HT1080 (cell line): ENCODE measurements at places on chromosomes 6 and 20. TPM values are rescaled to one million over a fixed set of nuclear protein-coding genes. Genes with fewer than 3 reads are reported as not detected.

EDN1 gene
- 2.0 and 2.3 TPM in 2 replicates for total RNA-seq

- DNase-seq, result no peak
Measured at GRCh38 chr6:27755768-27756167, 156.4 kb downstream of the OR2B2 start.

- no peak for DNase-seq
Measured at GRCh38 chr6:10531503-10531902, 10.4 kb downstream of the GCNT2 start.

- DNase-seq, result no peak
Measured at GRCh38 chr6:167399599-167399998, 74.7 kb downstream of the TTLL2 start.

DNA sequence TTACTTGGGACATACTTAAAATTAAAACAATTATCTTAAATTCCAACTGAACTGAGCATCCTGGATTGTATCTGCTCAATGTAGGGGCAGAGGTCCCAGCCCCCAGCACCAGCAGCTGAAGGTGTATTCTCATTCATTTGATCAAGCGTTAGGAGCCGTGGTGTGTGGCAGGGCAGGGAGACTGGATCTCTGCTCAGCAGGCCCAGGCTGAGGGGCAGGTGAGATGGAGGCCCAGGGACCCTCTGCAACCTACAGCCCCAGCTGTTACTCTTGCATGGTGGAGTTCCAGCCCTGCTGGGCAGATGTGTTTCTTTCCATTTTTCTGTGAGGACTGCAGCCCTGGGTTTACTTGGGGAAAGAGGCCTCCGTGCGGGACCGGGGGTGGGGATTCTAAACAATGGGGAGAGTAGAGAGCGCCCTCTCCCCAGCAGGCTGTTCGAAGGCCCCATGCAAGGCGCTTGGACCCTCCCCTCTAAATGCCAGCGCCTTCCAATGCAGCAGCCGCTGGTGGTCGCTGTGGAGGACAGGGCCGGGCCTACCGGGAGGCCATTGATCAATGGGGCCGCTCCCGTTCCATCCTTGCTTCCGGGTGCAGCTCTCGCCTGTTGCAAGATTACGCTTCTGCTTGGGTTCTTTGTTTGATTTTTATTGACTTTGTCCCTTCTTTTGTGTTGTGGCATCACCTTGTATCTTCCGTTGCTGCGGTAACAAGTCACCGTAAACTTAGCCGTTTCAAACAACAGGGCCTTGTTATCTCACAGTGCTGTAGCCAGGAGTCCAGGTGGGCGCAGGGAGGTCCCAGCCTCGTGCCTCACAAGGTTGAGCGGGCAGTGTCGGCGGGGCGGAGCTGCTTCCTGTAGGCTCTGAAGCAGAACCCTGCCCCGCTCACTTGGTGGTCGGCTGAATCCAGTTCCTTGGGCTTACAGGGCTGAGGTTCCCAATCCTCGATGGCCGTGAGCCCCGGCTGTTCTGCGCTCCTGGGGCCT is 134.8 kb upstream of the PHACTR3 start:
- no peak for DNase-seq

NCOA5 gene
- 20.4 and 24.7 TPM in 2 replicates for total RNA-seq
